RPMI7951 (cell line): ENCODE measurements at places on chromosomes 12 and 14. TPM values are rescaled to one million over a fixed set of nuclear protein-coding genes. Genes with fewer than 3 reads are reported as not detected.

- DNase-seq = peak; percentile 47
Measured at GRCh38 chr14:39426605-39427004, 5.6 kb downstream of the FBXO33 start.

DNA sequence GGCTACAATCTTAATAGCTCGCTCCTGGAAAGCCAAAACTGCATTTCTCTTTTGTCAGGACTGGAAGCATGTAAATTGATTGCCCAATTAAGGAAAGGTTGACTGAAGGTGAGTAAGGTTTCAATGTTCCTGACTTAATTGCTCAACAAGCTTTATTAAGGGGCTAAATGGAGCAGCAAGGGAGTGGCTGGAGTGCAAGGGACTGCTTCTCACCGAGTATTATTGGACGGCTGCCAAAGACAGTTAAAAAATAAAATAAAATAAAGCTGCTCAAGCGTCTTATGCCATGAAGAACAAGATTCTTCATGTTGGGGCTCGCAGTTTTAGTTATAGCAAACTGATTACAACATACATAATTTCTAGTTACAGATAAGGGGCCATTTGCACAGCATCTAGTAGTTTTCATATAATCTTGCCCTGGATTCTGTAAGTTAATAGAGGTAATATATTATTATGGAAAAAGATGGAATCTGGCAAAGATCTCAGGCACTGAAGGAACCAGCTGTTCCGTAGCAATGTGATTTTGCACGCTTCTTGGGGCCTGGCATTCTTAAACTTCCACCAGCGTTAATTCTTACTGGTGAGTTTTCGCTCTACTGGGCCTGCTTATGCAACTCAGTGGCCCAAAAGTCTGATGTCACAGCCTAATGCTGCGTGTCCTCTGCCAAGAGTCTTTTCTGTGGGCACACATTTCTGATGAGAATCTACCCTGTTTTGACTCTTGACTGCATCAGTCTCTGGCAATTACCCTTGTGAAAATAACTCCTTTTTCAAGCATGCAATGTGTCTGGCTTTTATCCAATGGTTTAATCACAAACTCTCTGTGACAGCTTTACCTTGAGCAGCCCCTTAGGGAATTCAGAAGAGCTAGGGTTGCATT, 108.5 kb downstream of the SLC38A1 start:
- peak; percentile 83 for DNase-seq

NAA25 gene
- total RNA-seq = 10.7 TPM in 2 replicates

PIANP gene
- total RNA-seq = 0.12 and 1.5 TPM in 2 replicates

CELA1 gene
- total RNA-seq = 0.10 TPM in 1 of 2 replicates, not detected in the other
